ENCODE measurements at places on chromosomes 3 and 15. TPM values are rescaled to one million over a fixed set of nuclear protein-coding genes. Genes with fewer than 3 reads are reported as not detected.

Gene AGBL1
- total RNA-seq, result not detected

GRCh38 chr3:100754563-100755334, 45.5 kb downstream of the TFG start:
- H3K36me3 ChIP-seq, result peaks cover 29% of the 10 kb centered on the region
- DNase-seq, result no peak
- no peaks in the 10 kb centered on the region for H3K27me3 ChIP-seq
- H3K27ac ChIP-seq, result no peak overlapping the region
- no peak overlapping the region for H3K4me3 ChIP-seq

- DNase-seq, result no peak
- H3K36me3 ChIP-seq, result peaks cover 81% of the 10 kb centered on the region
- H3K4me1 ChIP-seq, result peaks cover 81% of the 10 kb centered on the region
- H3K4me3 ChIP-seq, result no peak overlapping the region
- no peaks in the 10 kb centered on the region for H3K27me3 ChIP-seq
Measured at GRCh38 chr15:90810354-90810753, 58.0 kb upstream of the FURIN start.

GRCh38 chr3:23711916-23712494, 93.8 kb upstream of the UBE2E1 start:
- no peaks in the 10 kb centered on the region for H3K36me3 ChIP-seq
- no peak for DNase-seq
- H3K27ac ChIP-seq, result no peak overlapping the region
- no peaks in the 10 kb centered on the region for H3K4me1 ChIP-seq
- H3K4me3 ChIP-seq, result no peak overlapping the region

DNA sequence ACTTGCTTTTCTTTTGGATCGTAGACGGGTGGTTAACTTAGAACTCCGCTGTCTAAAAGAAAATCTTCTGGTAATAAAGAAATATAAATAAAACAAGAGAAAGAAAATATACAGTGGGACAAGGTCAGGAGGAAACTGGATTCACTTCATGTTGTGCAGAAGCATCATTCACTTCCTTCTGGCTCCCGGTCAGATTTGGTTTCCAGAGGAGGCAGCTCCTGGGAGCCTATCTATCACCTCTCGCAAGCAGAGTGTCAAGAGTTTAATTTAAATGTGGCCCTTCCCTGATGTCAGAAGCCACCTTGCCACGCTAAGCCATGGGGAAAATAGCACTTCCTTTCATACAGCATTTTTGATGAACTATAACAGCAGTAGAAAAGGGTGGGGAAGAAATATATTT, 139.1 kb downstream of the NSMCE3 start:
- no peak for DNase-seq
- H3K27ac ChIP-seq, result no peak overlapping the region
- H3K4me1 ChIP-seq, result peaks cover 4% of the 10 kb centered on the region
- no peak overlapping the region for H3K4me3 ChIP-seq

DNA sequence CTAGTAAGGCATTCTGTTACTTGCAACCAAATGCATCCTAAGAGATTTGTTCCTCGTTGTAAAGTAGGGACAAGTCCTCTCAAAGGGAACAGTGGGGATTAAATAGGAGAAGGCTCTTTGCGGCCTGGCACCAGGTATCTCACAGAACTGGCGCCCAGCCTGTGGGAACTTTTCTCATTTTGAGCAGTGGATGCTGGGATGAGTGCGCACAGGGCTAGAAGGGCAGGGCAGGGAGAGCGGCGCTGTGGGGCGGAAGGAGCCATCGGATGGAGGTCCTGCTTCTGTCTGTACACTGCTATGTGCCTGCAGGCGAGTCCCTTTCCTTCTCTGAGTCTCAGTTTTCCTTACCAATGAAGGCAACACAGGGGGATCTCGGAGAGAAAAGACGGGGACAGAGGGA, 50.6 kb downstream of the WNT7A start:
- no peak for DNase-seq
- no peaks in the 10 kb centered on the region for H3K4me1 ChIP-seq
- no peaks in the 10 kb centered on the region for H3K27me3 ChIP-seq
- H3K4me3 ChIP-seq, result no peak overlapping the region
- H3K27ac ChIP-seq, result no peak overlapping the region
- H3K36me3 ChIP-seq, result no peaks in the 10 kb centered on the region

DNA sequence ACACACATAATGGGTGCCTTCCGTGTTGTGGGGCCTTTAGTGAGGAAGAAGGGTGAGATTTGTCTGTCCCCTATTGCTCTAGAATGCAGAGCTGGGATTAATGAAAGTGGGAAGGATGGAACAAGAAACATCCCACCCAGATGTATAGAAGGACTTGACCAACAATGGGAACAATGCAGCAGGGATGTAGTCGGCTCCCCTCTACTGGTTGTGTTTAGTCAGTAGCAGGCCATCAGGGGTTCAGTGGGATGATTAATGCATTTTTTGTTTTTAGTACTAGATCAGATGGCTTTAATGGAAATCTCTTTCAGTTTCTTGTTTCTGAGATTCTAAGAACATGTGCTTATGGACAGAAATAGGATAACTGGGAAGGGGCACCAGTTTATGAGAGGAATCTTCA, 156.0 kb upstream of the ROPN1 start:
- peaks cover 6% of the 10 kb centered on the region for H3K27me3 ChIP-seq

- DNase-seq, result no peak
- no peaks in the 10 kb centered on the region for H3K36me3 ChIP-seq
Measured at GRCh38 chr3:55471522-55472280, 15.4 kb downstream of the WNT5A start.

Gene CRTC3
- 66.6 TPM for total RNA-seq

DNA sequence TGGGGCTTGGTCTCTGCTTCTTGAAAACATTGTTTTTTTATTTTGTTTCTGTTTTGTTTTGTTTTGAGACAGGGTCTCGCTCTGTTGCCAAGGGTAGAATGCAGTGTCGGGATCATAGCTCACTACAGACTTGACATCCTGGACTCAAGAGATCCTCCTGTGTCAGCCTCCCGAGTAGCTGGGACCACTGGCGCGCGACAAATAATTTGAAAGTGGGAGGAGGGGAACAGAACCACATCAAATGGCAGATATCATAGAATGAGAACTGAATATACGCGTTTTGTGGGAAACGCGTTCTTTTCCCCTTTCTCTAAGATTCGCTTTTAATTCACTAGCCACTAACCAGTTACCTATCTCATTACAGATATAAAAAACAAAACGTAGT, 641 bp upstream of the VPS13C start:
- peaks cover 18% of the 10 kb centered on the region for H3K27me3 ChIP-seq
- H3K4me3 ChIP-seq, result peak overlapping the region; percentile 81
- peaks cover 33% of the 10 kb centered on the region for H3K4me1 ChIP-seq
- no peak for DNase-seq
- H3K27ac ChIP-seq, result peak overlapping the region; percentile 94

- no peak overlapping the region for H3K4me3 ChIP-seq
- H3K4me1 ChIP-seq, result no peaks in the 10 kb centered on the region
- no peaks in the 10 kb centered on the region for H3K36me3 ChIP-seq
Measured at GRCh38 chr3:124172816-124173215, 180.9 kb upstream of the ROPN1 start.

Gene DVL3
- 31.2 TPM for total RNA-seq

Gene POLR2H
- 103 TPM for total RNA-seq

DNA sequence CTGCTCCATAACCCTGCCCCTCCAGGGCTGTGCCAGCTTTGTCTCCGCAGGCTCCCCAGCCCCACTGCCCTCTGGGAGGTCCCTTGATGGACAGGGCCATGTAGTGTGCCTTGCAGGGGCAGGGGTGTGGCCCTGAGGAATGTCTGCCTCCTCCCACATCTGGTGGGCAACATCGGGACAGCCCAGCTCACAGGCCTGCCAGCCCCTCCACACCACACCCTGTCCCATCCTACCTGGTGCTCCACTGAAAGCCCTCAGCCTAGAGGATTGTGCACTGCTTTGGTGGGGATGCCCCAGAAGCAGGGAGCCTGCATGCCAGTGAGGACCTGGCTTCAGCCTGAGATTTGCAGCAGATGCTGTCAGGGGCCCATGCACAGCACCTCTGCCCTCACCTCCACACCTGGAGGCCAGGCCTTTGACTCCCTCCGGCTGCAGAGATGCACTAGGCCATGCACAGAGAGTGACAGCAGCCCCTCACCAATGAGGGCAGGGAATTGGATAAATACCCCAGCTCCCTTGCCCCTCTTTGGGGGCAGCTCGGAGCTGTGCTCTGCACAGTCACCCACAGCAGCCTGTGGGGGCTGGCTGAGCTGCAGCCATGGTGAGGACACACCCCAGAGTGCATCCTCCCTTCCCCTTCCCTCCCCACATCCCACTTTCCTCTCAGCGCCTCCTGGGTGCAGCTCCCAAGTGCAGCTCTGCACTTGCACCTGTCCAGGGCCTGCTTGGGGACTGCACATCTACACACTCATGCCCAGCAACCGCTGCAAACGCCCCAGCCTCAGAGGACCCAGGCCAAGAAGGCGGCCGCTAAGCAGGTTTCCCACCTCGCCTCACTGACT, 2.7 kb downstream of the C3orf22 start:
- DNase-seq, result no peak
- H3K27ac ChIP-seq, result no peak overlapping the region
- no peaks in the 10 kb centered on the region for H3K36me3 ChIP-seq
- no peak overlapping the region for H3K4me3 ChIP-seq

Measured in activated CD8-positive, alpha-beta T cell treated with anti-CD3 and anti-CD28 coated beads, Interleukin-2, amount 10 ng/mL, durations not matched to agents 7 days and 5 days (primary cell).